ENCODE measurements at places on chromosomes 2 and 18.

- DNase-seq = peak; percentile 35
Measured at GRCh38 chr2:10448576-10449485, 704 bp upstream of the ODC1 start.

GRCh38 chr2:70710038-70710690, 57.8 kb downstream of the ADD2 start:
- DNase-seq = no peak

- DNase-seq = no peak
Measured at GRCh38 chr2:69918401-69918800, 3.5 kb downstream of the MXD1 start.

- no peak for DNase-seq
Measured at GRCh38 chr2:177175917-177176668, 36.5 kb upstream of the HNRNPA3 start.

DNA sequence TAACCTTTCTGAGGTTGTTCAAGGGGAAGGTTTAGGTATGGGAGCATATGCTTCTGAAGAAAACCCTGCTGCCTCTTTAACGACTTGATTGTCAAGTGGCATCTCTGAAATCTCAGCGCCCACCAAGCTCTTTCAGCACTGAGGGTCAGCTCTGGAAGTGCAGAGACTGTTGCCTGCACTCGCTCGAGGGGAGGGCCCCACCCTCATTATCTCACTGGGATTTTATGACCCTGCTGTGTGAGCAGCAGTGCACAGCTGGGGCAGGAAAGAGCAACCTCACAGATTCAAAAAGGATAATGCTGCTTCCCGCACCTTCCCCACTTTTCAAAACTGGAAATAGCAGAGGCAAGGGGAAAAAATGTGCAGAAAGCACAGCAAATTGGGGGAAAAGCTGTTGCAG, 56.9 kb upstream of the SPRED2 start:
- DNase-seq = no peak

GRCh38 chr2:7826656-7827055, 855.2 kb upstream of the ID2 start:
- no peak for DNase-seq

DNA sequence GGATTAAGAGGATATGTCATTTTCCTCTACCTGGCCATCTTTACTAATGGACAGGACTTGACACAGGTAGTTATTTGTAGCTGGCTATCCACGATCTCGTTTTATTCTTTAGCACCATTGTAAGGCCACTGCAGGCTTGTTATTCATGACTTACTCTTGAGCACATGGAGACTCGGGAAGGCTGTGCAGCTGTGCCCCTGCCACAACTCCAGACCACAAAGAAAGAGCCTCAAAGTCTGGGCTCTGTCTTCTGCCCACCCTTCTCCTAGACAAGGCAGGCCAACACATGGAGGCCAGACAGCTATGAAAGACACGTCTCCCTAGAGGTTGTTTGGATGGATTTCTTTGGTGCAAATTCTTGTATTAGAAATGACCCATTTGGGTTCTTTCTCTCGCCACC, 133.8 kb downstream of the NAPG start:
- no peak for DNase-seq

- DNase-seq = peak; percentile 57
Measured at GRCh38 chr18:3447068-3447894, 2.7 kb upstream of the TGIF1 start.

GRCh38 chr18:31278609-31279071, 39.3 kb upstream of the DSG1 start:
- no peak for DNase-seq

DNA sequence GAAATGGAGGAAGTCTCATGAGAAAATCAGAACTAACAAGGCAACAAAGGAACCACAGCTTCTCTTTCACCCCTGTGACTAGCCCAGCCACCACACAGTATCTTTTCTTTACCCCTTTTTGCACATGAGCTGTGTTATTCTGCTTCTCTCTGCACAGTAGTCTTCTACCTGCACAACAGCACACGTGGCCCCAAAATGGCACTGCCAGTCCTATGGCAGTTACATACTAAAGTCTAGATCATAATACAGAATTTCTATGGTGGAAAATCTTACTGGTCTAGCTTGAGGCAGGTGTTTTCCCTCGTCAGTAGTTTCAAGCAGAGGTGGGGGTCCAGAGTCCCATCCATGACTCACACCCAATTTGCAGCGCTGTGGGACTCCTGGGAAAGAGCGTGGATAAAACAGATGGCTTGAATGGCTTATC, 177.7 kb downstream of the DIS3L2 start:
- DNase-seq = no peak

GRCh38 chr2:68193787-68194372, 36.2 kb downstream of the PNO1 start:
- DNase-seq = peak; percentile 64

GRCh38 chr2:240797500-240797895, 22.5 kb downstream of the KIF1A start:
- DNase-seq = no peak

- DNase-seq = no peak
Measured at GRCh38 chr18:26662996-26663395, 114.6 kb upstream of the KCTD1 start.

GRCh38 chr2:120012363-120012762, 514 bp upstream of the EPB41L5 start:
- DNase-seq = no peak

DNA sequence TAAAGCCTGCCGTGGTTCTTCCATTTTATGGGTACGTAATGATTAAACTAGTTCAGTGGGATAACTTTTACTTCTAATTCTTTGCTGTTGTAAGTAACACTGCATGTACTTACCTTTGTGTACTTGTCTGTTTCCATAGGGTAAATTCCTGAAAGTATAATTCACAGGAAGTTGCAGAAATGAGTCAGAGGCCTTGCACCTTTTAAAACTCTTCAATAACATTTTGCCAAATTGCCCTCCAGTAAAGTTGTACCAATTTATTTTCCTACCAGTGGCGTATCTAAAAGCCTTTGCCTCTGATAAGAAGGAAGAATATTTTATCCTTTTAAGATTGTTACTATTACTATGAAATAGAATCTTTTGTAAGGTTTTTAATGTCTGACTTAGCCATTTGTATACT, 65.1 kb downstream of the CAB39 start:
- DNase-seq = peak; percentile 51

- DNase-seq = no peak
Measured at GRCh38 chr2:40548521-40548920, 96.6 kb upstream of the SLC8A1 start.

DNA sequence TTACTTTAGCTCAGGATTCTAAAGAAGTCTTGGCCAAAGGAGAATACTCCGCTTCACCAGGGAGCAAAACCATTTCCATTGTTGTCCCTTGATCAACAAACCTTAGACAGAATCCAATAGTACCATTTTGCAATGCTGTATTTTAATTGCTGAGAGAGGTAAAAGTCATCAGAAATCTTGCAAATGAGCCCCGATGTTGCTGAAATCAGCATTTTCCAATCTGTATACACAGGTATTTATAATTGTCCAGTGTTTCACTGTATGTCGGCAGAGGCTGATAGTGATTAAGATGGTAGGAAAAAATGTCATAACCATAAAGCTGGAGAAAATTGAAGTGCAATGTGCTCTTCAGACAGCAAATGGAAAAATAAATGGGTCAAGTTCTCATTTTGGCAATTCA, 170.0 kb upstream of the ARL4C start:
- no peak for DNase-seq

DNA sequence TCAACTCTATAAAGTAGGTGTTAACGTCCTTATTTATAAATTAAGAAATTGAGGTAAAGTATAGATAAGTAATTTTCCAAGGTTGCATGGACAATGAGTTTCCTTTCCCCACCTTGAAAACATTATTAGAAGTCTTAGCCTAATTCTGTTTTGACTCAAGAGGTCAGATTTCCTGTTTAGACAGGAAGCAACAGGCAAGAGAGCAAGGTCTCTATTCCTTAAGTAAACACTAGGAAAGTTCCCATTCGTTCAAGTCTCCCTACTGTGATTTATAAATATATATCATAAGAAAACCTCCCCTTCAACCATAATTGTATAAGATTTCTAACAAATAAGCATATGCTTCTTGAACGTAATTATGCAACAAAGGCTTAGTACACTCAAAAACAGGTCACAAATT, 40.3 kb downstream of the CLASP1 start:
- DNase-seq = no peak

- DNase-seq = no peak
Measured at GRCh38 chr2:219215871-219216534, 2.8 kb downstream of the ABCB6 start.

GRCh38 chr2:202043475-202043874, 9.8 kb downstream of the FZD7 start:
- DNase-seq = no peak

DNA sequence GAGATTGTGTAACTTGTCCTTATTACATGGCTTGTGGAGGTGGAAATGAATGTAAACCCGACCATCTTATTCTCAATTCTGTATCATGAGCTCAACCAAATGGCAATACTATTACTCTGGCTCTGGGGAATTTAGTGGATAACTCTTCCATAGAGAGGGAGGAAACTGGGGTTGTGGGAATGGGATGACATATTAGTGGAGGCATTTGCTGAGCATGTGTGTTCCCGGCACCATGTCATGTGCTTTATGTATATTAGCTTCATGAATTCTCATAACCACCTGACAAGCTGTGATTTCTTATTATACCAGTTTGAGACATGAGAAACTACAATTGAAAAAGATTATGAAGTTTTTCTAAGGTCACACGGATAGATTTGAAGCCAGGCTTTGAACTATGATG, 112.8 kb upstream of the TMEFF2 start:
- peak; percentile 5 for DNase-seq

- DNase-seq = peak; percentile 46
Measured at GRCh38 chr2:70258532-70258875, 567 bp downstream of the PCYOX1 start.
